ENCODE measurements at places on chromosomes 3 and 15. TPM values are rescaled to one million over a fixed set of nuclear protein-coding genes. Genes with fewer than 3 reads are reported as not detected.

Gene TAGLN3
- polyA plus RNA-seq, result 568 TPM

Gene B2M
- polyA plus RNA-seq, result 15.6 TPM

Gene CPA3
- polyA plus RNA-seq, result not detected

Gene OSTN
- not detected for polyA plus RNA-seq

Gene HES1
- 0.25 TPM for polyA plus RNA-seq

Gene SIDT1
- polyA plus RNA-seq, result 0.08 TPM

Gene RETNLB
- not detected for polyA plus RNA-seq

Gene ATP2B2
- polyA plus RNA-seq, result 8.3 TPM

Gene SAMMSON
- not detected for polyA plus RNA-seq

Gene CIB1
- 9.4 TPM for polyA plus RNA-seq

Gene ASB14
- polyA plus RNA-seq, result not detected

Gene MST1R
- polyA plus RNA-seq, result 4.2 TPM

Gene RASGRP1
- polyA plus RNA-seq, result 3.1 TPM

Gene ZWILCH
- polyA plus RNA-seq, result 63.1 TPM

Gene TTLL13
- 0.33 TPM for polyA plus RNA-seq

Gene CHL1
- polyA plus RNA-seq, result 199 TPM

Gene GADL1
- not detected for polyA plus RNA-seq

Gene ATP13A5
- polyA plus RNA-seq, result not detected

Gene C3orf70
- 3.3 TPM for polyA plus RNA-seq

Gene UBAP1L
- polyA plus RNA-seq, result 10.3 TPM

Gene IMPG2
- polyA plus RNA-seq, result 5.2 TPM

Gene TRH
- polyA plus RNA-seq, result 2.6 TPM

Gene DCLK3
- polyA plus RNA-seq, result 1.5 TPM

Gene KLHDC8B
- polyA plus RNA-seq, result 65.1 TPM

Gene GP5
- 0.16 TPM for polyA plus RNA-seq

Gene APH1B
- 14.6 TPM for polyA plus RNA-seq

Gene PLXNA1
- 65.6 TPM for polyA plus RNA-seq

Gene TBC1D21
- polyA plus RNA-seq, result not detected

Gene HEMK1
- polyA plus RNA-seq, result 36.8 TPM

Gene TFG
- 76.0 TPM for polyA plus RNA-seq

Gene DNAJC17
- polyA plus RNA-seq, result 79.6 TPM

Gene ATP10A
- not detected for polyA plus RNA-seq

Gene NPAP1
- 0.40 TPM for polyA plus RNA-seq

Gene IL16
- polyA plus RNA-seq, result not detected

Gene CAPN7
- polyA plus RNA-seq, result 60.9 TPM

Gene TM6SF1
- 0.16 TPM for polyA plus RNA-seq

Gene ITIH3
- polyA plus RNA-seq, result not detected

Gene FGD5
- polyA plus RNA-seq, result 0.42 TPM

Gene THAP10
- 7.2 TPM for polyA plus RNA-seq

Gene SERINC4
- polyA plus RNA-seq, result 0.38 TPM

Gene BLOC1S6
- 184 TPM for polyA plus RNA-seq

Gene EPHA3
- 33.0 TPM for polyA plus RNA-seq

Gene PLA1A
- polyA plus RNA-seq, result not detected

Gene POMGNT2
- 25.7 TPM for polyA plus RNA-seq

Gene PLSCR5
- 0.37 TPM for polyA plus RNA-seq

Gene CCR1
- polyA plus RNA-seq, result not detected

Measured in neural cell (in vitro differentiated cells).